ENCODE measurements at places on chromosomes 6 and 20.

- DNase-seq = no peak
Observed at GRCh38 chr20:49594931-49595315, 27.0 kb upstream of the PTGIS start.

- DNase-seq = peak; percentile 14
Observed at GRCh38 chr20:60123096-60123495, 164.9 kb downstream of the CDH26 start.

DNA sequence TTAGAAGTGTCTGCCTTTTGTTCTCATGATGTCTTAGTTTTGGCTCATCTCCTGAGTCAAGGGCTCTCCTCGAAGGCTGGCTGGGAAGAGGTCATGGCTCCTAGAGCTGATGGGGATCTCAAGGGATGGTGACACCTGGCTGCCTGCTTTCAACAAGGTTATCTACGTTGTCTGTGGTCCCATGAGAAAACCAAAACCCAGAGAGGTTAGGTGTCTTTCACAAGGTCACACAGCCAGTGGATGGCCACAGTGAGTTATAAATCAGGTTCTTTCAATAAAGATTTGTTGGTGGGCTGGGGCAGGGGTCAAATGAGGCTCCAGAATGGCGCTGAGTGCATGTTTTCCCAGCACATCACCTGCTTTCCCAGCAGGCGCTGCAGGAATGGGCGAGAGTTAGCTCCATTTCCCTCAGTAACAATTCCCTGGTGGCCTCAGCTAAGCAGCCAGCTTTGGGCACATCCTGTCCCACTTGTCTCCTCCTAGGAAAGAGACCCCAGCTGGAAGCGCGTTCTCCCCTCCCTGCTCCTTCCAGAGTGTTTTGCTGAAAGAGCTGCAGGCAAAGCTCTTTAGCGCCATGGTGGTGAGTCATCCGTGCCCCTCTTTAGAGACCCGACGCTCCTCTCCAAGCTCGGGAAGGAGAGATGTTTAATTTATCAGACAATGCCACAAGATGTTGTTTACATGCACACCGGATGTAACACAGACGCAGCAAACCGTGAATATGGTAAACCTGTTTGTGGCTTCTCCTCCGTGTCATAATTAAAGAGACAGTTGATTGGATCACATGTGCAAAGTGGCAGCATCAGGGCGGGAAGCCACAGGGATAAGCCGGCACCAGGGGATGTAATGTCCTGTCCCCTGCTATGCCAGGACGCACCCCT is 109.7 kb downstream of the LRFN2 start:
- DNase-seq = no peak

GRCh38 chr6:113696960-113697359 is 160.2 kb upstream of the MARCKS start:
- DNase-seq = peak; percentile 60

GRCh38 chr6:143585716-143586115 is 74.2 kb upstream of the FUCA2 start:
- DNase-seq = no peak

DNA sequence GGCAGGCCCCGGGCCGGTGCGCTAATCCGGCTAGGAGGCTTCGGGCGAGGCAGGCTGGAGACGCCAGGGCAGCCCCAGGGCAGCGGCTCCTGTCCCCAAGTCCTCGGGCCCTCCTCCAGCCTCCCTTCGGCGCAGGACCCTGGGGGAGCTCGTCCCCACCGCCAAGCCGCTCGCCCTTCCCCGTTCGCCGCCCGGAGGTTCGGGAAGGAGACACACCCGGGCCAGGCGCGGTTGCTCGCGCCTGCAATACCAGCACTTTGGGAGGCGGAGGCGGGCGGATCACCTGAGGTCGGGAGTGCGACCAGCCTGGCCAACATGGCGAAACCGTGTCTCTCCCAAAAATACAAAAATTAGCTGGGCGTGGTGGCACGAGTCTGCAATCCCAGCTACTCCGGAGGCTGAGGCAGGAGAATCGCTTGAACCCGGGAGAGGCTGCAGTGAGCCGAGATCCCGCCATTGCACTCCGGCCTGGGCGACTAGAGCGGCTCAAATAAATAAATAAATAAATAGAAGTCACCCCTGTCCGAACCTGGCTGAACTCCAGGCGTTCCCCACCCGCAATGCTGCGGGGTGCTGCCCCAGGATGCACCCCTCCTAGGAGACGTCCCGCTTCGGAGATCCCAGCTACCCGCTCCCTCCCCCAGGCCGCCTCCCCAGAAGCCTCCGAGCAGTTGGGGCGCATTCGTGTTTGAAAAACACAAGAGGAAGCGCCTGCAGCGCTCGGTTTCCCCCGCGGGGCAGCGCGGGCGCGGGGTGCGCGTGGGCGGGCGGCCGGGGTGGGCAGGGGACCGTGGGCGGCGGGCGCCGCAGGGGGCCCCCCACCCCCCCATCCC is 27.5 kb downstream of the SERPINB9 start:
- DNase-seq = no peak

DNA sequence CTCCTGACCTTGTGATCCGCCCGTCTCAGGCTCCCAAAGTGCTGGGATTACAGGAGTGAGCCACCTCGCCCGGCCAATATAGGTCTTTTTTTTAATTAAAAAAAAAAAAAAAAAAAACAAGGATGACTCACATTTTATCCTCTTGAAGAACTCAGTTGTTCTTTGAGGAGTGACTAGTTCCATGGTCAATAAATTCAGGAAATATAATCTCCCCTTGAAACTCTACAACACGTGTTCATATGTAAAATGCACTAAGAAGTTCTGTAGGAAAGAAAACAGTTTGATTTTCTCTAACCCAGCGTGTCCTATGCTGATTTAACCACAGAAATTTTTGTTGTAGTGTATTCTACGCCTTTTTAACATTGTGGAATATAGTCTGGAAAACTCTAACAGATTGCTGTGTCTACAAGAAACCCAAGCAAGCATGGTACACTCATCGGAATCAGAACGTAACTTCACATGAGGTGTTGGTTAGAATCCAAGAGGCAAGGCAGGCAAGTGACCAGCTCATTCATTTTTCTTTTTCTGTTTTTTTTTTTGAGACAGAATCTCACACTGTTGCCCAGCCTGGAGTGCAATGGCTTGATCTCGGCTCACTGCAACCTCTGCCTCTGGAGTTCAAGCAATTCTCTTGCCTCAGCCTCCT is 79.0 kb upstream of the ZNF217 start:
- peak; percentile 73 for DNase-seq

- no peak for DNase-seq
Observed at GRCh38 chr6:20565342-20565741, 31.1 kb downstream of the CDKAL1 start.

DNA sequence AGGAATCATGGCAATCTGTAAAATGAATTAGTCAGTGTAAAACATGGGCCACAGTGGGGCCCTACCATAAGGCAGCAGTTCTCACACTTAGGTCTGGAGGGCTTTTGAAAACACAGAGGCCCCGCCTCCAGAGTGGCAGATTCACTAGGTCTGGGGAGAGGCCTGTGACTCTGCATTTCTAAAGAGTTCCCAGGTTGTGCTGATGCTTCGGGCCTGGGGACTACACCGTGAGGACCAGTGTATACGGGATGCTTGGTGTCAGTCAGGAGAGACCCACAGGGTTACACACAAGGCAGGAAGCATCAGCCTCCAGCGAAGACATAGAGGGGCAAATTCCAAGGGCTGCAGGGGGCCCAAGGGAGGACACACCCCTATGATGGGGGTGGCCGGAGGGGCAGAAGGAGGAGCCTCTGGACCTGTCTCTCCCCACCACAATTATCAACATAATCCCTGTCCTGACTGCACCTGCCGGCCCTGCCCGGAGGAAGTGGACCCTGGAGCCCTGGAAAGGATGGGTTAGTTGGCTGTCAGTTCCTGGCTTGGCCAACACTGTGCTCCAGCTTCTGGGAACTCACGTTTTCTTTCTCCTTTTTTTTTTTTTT is 46.7 kb downstream of the FGD2 start:
- no peak for DNase-seq

Data from fibroblast of mammary gland (primary cell).